ENCODE measurements at places on chromosomes 2 and 18.

DNA sequence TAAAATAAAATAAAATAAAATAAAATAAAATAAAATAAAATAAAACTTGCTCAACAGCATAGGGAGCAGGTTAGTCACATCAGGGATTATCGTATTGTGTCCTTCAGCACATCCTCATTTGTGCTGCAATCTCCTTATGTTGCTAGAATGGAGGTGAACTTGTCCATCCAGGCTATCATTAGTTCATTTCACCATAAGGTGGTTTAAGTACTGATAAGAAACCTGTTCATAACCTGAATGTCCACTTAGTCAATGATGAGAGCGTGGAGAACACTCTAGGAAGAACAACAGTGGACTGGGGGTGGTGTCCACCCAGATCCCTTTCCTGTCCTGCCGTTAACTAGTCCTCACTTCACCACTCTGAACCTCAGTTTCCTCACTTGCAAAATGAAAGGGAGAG lies 21.9 kb downstream of the DHRS9 start:
- DNase-seq = no peak

- no peak for DNase-seq
Observed at GRCh38 chr2:24122366-24123194, 554 bp downstream of the PFN4 start.

DNA sequence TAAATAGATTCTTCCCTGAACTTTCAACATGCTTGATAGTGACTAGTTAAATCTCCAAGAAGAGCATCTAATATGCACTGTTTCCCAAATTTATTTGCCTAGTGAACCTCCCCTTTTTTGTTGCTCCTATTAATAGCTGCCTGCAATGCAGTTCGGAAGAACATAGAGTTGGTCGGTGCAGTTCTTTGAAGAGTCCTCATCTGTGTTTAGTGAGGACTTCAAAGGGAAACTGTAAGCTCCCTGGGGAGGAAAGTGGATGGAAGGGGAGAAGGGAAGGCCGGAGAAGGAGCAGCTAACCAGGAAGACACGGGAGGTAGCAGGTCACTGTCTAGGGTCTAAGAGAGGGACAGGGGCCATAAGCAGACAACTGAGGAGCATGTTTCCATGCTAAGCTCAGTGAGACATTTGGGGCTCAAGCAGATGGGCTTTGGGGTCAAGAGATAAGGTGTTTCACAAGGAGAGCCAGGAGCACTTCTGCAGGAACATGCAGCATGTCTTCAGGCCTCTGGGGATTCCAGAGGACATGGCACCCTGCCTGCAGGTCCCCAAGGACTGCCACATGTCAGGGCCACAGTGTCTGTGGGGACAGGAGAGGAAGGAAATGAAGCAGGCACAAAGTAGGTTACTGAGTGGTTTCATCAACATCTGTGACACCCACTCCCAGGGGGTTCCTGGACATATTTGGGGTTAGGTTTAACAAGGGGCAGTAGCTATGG lies 48.7 kb upstream of the ANXA4 start:
- no peak for DNase-seq

DNA sequence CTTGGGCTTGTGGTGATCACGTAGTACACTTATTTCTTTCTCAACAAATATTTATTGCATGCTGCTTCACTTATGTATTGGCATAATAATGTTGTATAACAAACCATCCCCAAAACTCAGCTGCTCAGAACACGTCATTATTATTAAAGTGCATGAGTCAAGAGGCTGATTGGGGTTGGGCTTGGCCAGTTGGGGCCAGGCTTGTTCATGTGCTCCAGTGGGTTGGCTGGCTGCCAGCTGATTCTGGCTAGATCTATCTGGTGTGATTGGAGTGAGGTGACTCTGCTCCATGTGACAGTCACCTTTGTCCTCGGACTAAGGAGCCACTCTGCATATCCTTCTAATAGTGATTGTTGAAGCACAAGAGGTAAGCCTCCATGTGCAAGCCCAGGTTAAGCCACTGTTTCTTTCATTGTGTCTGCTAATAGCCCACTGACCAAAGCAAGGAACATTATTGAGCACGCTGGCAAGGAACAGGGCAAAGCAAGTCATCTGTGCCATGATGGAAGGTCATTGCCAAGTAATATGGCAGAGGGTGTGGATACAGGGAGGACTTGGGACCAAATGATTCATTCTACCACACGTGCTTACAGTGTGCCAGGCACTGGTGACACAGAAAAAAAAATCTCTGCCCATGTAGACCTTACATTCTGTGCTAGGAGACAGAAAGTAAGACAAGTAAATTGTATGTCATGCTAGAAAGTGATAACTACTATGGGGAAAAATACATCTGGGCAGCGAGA lies 63.3 kb upstream of the TMEM182 start:
- no peak for DNase-seq

DNA sequence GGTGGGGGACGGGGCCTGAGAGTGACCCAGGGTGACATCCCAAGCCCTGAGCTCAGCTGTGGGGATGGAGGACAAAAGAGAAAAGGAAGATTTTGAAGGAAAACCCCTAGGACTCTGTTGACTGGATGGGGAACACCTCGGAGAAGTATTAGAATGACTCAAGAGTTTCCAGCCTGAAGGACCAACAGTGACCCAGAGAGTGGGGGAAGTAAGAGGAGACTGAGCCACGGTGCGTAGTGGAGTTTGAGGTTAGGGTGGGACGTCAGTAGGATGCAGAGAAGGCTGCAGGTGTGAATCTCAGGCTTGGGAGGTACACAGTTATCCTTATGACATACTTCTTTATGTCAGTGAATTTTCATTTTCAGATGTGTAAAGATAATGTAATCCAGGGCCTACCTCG lies 119.5 kb downstream of the NCK2 start:
- DNase-seq = no peak

- no peak for DNase-seq
Observed at GRCh38 chr2:217163987-217164386, 304.1 kb upstream of the TNP1 start.

DNA sequence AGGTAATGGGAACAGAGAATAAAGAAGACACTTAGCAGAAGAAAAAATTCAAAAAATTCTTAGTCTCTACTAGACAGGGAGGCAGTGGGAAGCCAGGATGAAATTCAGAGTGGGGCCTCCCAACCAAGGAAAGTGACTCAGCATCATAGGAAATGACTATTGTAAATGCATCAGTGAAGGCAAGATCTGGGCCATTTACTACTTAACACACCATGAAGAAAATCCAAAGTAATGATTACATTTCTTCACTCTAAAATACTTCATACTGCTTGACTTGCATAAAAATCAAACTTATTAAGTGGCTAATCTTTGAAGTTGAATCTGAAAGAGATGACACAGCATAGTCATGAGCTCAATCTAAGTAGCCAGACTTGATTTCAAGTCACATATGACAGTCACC lies 405.8 kb upstream of the SLC39A10 start:
- DNase-seq = no peak

DNA sequence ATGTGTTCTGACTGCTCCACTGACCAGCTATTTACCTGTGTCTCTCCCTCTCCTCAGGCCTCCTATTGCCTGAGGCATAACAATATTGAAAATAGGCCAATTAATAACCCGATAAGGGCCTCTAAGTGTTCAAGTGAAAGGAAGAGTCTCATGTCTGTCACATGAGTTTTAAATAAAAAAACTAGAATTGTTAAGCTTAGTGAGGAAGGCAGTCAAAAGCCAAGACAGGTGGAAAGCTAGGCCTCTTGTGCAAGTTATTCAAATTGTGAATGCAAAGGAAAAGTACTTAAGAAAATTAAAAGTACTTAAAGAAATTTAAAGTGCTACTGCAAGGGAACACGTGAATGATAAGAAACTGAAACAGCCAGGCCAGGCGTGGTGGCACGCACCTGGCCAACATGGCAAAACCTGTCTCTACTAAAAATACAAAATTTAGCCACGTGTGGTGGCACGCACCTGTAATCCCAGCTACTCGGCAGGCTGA lies 44.9 kb upstream of the TAF4B start:
- no peak for DNase-seq

DNA sequence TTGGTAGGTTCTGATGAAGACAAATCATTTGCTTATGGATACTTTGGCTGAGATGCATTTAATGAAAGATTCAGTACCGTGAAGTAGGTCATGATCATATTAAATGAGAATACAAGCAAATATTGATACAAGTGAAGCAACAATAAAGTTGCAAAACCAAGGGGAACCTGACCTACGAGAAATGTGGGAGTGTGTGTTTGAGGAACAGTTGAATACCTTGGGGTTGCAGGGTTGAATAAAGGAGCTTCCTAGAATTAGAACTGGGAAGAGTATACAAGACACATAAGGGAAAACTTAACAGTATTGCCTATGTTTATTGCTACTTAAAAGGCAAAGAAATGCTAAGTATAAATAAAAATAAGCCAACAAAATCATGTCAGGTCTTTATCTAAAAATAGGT lies 702.9 kb downstream of the ERBB4 start:
- no peak for DNase-seq

GRCh38 chr2:167336213-167336612 lies 447.9 kb downstream of the XIRP2 start:
- DNase-seq = no peak

DNA sequence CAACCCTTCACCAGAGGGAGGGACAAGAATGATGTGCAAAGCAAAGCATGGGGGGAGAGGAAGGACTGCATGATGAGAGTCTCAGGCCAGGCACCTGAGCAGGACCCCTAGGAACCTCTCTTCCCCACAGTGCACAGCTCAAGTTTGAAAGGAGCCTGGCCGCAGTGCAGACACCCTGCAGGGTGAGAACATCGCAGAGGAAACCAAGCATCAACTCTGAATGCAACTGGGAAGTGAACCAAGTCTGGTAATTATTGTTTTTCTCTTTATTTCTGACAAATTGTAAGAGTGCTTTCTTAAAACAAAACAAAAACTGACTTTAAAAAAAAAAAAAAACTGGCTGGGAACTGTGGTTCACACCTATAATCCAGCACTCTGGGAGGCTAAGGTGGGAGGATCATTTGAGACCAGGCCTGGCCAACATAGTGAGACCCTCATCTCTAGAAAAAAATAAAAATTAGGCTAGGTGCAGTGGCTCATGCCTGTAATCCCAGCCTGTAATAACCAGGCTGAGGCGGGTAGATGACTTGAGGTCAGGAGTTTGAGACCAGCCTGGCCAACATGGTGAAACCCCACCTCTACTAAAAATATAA lies 15.3 kb downstream of the NPC1 start:
- DNase-seq = no peak

- DNase-seq = no peak
Observed at GRCh38 chr2:211068108-211068780, 511.8 kb downstream of the CPS1 start.

GRCh38 chr18:44726059-44726421 lies 45.4 kb downstream of the SETBP1 start:
- DNase-seq = no peak

DNA sequence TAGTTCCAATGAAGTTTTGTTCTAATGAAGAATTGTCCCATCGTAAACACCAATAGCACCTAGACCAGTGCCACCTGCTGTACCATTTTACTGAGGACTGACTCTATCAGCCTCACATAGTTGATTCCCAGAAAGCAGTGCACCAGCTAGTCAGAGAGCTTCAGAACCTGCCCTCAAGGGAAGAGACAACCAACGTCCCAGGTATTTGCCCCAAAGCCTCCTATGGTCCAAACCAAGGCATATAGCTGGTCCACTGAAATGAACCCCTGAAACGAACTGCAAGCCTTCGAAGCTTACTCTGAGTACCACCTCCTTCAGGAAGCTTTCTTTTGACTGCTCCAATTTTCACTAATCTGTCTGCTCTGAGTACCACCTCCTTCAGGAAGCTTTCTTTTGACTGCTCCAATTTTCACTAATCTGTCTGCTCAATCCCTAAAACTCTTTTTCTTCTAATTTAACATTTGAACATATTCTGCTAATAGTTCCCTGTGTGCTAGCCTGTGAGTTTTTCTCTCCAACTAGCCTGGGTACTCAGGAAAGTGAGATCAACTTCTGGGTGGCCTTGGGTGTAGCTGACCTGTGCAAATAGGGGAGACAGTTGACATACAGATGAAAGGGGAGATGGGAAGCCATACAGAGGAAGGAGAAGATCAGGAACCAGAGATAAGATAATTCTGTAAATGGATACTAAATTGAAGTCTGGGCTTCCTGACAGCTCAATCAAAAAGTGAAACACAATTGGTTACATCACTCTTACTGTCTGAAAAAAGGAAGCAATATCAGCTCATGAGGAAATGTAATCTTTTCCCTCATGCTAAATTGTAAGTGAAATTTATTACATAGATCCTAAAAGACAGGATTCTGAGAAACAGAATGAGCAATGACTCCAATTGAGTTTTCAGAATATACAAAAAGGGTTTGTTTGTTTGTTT lies 33.5 kb upstream of the EML4 start:
- no peak for DNase-seq

GRCh38 chr2:124610866-124611265 lies 585.8 kb downstream of the CNTNAP5 start:
- DNase-seq = no peak

DNA sequence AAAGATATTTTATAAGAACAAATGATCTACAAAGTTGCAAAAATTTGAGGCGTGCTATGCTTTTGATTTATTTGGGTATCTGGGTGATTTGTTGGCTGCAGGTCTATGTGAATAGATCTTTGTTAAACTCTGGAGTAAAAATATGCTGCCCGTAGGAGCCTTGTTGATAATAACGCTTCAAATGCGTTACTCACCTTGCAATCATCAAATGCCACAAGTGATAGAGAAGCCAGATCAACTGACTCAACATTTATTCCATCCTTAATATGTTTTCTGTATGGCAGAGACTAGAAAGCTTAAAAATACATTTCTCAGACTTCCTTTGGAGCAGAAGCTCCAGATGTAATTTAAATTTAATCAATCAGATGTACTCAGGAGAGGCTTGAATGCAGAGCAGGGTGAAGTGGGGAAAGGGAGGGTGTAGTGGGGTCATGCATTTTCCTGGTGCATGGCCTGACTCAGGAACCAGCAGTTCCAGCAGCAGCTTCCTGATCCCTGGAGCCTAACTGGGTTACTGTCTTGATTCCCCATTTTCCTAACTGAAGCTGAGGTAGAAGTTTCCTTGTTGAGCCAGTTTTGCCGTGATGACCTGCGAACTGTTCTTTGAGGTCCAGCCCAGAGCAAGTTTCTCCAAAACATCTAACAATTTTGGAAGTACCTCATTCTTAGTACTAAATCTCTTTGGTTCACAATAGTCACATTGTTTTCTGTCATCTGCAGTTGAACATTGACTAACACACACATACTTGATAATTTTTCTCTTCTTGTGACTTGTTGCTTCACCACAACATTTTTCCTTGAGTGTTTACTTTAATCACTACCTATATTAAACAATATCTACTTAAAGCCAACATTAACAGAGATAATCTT lies 284.7 kb upstream of the CWC22 start:
- DNase-seq = no peak

- no peak for DNase-seq
Observed at GRCh38 chr2:160105366-160105765, 43.0 kb upstream of the PLA2R1 start.

DNA sequence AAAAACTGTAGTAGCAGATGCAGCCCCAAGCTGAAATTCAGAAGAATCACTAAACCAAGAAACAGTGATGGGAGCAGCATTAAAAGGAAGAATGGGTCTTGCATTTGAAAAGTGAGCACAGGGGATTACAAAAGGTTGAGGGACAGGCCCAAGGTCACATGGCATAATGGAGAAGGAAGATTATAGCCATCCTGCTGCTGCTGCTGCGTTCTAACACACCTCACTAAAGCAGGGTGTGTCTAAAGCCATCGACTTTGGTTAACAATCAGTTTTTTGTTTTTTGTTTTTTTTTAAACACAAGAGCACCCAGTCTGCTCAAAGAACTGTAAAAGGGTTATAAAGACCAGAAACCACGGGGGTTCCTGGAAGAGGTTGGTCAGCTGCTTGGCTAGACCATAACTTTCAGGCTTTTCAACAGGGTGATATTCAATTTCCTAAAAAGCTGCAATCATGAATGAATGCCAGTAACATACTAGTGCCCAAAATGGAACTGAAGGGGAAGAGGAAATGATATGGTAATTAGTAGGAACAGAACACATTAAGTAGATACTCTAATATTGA lies 102.6 kb downstream of the MYO5B start:
- DNase-seq = no peak

All from fibroblast of skin of left biceps (primary cell).